Muscle of arm (tissue), 14 donors: ENCODE measurements at places on chromosomes 4 and X. TPM values are rescaled to one million over a fixed set of nuclear protein-coding genes. Genes with fewer than 3 reads are reported as not detected.

DNA sequence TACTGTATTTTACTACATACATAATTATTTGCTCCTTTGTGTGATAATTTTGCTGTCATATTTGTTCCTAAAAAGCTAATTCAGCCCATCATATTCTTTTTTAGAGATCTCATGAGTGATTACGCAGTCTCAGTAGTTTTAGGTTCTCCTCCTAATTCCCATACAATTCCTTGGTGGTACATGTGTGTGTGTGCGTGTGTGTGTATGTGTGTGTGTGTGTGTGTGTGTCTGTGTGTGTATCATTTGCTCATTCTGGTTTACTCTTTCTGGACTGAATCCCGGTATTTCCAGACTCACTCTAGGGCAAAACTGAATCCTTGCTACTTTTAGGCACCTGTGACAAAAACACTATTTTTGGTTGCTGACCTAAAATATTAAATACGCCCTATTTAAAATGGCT lies 34.9 kb downstream of the STK26 start:
- DNase-seq: no peak

Gene EDNRA
- 43.4 TPM for polyA plus RNA-seq

Gene SLC10A4
- polyA plus RNA-seq: 0.60 TPM

DNA sequence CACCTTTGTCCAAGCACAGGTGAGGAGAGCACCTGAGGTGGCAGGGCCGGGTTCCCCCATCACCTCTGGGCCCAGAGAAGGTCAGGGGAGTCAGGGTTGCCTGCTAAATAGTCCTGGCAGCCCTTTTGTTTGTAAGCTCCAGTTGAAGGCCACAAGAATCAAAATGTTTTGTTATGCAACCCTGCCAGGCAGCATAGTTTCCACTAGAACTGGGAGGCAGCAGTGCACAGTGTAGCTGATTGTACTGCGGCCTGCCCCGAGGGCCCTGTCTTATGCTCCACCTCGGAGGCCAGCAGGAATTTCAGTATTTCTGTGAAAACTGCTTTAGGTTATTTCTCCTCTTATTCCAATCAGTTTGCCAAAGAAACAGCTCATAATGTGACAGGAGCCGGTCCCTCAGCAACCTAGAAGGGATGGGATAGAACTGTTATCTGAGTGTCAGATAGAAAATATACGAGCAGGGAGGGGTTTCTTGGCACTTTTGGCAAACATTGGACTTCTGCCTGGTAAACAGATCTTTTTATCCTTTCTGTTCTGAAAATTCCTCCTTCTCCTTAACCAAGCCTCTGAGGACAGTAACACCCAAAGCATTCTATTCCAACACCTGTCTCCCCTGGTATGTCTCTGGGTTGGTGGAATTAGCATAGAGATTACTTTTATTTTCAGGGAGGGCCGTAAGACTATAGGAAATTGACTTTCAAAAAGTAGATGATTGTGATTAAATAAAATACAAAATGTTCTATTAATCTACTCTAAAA lies 93.6 kb downstream of the LNX1 start:
- DNase-seq: peak; percentile 76

DNA sequence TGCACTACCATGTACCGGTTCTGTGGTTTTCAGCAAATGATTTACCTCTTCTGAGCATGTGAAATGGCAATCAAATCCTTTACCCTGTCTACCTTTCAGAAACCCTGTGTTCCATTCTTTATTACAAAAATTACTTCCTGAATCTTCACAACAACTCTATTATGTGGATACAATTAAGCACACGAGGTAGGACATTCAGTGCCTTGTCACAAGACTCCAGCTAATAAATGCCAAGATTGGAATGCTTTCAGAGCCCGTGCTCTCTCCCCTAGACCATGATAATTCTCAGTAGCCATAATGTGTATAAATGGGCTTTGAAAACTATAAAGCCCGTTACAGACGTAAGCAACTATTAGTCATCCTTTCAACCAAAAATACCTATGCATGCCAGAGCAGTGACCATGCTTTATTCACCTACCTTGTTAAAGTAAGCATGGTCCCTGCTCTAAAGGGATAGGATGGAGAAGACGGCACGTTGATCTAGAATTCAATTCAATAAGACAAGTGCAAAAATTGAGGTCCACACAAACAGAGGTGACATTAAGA lies 2.4 kb downstream of the RXFP1 start:
- no peak for DNase-seq

GRCh38 chrX:18938710-18939109 lies 45.2 kb downstream of the PHKA2 start:
- DNase-seq: no peak

DNA sequence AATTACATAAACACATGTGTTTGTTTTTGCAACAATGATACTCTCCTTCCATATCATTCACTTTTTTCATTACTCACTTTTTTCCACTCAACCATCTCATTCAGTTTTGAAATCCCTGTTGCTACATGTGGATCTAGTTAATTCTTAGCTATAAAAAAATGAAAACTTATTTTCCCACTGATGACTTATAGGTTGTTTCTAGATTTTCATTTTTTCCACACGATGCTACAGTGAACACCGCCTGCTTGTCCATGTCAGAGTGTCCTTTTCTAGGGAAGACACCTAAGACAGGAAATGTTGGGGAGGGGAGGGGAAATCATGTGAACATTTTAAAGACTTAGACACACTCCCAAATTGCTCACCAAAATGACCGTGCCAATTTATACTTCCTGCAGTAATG lies 70.2 kb downstream of the SUPT20HL2 start:
- peak; percentile 45 for DNase-seq

GRCh38 chr4:149999485-150000074 lies 78.7 kb upstream of the DCLK2 start:
- DNase-seq: peak; percentile 44

DNA sequence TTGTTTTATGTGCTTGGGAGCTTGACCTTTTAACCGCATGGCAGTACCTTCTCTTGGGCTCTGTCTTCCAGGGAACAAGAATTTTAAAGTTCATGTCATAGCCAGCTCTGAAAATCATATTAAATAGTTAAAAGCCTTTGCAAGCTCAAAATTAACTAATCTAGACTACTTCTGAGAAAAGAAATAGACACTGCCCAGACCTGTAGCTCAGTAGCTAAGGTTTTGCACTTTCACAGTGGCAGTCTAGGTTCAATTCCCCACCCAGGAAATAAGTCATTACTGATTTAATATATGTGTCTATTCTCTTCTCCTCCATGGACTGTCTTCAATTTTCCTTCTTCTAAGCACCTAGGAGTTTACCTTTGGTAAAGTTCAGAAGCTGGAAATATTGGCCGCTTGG lies 27.4 kb downstream of the HSD17B11 start:
- DNase-seq: no peak

- no peak for DNase-seq
Measured at GRCh38 chr4:133759428-133759827, 442.2 kb downstream of the PABPC4L start.

Gene EDA2R
- 7.7 TPM for polyA plus RNA-seq

- DNase-seq: no peak
Measured at GRCh38 chrX:35292522-35292921, 349.9 kb downstream of the FAM47B start.

DNA sequence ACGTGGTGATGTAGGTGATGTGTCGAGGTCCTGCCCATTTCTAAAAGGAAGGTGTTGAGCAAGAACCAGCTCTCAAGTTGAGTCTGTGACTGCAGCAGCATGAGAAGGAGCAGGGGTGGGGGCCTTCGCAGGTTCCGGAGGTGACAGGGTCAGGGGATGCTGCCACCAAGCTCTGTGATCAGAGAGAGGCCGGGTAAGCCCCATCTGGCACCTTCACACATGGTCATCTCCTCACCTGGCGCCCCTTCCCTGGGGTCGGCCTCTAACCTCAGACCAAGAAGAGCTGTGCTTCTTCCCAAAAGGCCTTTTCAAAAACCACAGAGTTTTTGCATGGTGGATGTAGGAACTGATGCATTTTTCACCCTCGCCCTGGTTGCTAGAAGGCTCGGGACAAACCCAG lies 137.6 kb downstream of the CPZ start:
- no peak for DNase-seq

DNA sequence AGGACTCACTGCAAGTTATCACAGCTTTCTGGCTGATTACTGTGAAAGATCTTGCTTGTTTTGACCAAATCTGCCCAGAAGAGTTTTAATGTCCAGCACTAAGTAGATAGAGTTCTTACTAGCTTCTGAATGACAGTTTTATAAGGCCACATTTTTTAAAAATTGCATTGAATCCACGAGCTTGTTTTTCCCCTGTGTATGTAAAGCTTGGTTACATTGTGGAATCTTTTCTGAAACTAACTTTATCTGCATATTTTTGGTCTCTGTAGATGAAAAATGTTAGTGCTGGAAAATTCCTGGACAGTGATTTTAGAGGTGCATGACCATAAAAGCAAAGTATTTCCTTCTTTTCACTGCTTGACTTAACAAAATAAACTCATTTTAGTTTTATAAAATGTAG lies 650.3 kb upstream of the FAM241A start:
- no peak for DNase-seq

DNA sequence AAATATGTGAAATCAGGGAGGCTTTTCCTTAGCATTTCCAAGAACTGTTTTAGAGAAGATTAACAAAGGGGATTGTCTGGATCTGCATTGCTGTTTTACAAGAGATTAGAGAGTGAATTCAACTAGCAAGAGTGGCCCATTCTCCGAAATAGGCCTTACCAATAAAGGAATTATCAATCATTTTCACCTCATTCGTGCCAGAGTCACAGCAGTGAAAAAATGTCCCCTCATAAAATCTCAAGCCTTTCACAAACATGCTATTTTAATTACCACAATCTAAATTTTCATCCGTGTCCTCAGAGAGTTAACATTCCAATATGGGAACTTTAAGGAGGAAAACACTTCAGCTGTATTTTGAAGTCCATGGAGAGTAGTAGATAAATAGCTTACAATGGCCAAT lies 979.6 kb downstream of the RPA4 start:
- DNase-seq: no peak

GRCh38 chr4:41423117-41423516 lies 114.8 kb upstream of the LIMCH1 start:
- no peak for DNase-seq

GRCh38 chrX:101040197-101040596 lies 11.7 kb downstream of the TRMT2B start:
- DNase-seq: no peak

Gene SPIN2A
- polyA plus RNA-seq: 2.8 TPM

DNA sequence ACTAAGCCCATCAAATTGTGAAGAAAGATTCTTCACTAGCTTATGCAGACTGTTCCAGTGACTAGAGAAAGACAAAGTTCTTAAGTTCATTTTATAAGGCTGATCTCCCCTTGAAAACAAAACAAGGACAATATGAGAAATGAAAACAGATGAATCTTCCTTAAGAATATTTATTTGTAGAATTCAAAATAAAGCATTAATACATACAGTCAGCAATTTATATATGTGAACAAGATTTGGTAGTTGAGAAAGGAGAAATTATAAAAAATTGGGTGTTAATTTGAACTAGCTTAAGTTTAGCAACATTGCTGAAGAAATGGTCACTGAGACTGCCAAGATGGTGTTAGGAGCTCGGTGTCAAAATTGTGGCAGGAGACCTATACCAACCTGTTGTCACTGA lies 41.4 kb upstream of the TAPT1 start:
- DNase-seq: no peak

DNA sequence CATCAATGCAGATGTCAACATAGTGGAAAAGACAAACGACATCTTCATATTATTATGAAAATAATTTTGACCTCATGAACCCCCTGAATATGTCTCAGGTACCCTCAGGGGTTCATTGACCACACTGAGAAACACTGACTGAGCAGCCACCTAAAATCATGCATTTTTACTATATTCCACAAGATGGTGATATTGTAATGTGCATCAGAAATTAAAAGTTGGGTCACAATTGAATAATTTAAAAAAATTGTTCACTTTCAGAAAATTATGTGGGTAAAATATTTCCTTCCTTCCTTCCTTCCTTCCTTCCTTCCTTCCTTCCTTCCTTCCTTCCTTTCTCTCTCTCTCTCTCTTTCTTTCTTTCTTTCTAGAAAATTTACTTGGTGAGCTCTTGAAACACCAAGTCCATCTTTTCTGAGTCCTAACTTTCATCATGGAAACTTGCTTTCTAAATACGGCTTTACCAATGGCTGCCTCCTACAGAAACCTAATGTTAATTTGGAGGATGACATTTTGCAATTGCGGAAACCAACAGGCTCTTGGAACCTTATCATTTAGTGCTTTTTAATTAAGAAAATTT lies 103.6 kb downstream of the RTL3 start:
- DNase-seq: peak; percentile 16

Gene RIBC1
- not detected for polyA plus RNA-seq

GRCh38 chr4:24229978-24230377 lies 340.1 kb upstream of the PPARGC1A start:
- no peak for DNase-seq

- DNase-seq: no peak
Measured at GRCh38 chr4:93237521-93237920, 591.0 kb upstream of the ATOH1 start.

GRCh38 chr4:6071959-6072720 lies 53.9 kb upstream of the C4orf50 start:
- DNase-seq: no peak

Gene SLC38A5
- polyA plus RNA-seq: not detected

DNA sequence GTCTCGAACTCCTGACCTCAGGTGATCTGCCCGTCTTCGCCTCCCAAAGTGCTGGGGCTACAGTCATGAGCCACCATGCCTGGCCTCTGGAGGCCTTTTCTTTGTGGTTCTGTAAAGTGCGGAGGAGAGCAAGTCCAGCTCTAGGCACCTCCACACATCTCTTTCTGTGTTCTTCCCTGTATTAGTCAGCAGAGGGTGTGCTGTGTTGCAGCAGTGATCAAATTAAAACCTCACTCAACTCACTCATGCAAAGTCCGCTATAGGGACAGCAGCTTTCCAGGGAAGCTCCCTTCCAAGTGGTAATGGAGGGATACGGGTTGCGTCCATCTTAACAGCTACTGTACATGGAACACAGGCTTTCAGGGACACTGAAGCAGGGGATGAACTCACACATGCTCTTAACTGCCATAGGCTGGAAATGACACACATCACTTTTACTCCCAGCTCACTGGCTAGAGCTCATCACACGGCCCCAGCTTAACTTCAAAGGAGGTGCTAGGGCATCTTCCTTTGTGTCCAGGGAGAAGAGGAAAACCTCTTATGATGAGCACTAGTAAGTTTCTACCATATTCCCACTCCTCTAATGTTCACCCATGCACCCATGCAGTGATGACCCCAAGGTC lies 36.0 kb upstream of the CCNG2 start:
- no peak for DNase-seq

Gene GRK4
- polyA plus RNA-seq: not detected

DNA sequence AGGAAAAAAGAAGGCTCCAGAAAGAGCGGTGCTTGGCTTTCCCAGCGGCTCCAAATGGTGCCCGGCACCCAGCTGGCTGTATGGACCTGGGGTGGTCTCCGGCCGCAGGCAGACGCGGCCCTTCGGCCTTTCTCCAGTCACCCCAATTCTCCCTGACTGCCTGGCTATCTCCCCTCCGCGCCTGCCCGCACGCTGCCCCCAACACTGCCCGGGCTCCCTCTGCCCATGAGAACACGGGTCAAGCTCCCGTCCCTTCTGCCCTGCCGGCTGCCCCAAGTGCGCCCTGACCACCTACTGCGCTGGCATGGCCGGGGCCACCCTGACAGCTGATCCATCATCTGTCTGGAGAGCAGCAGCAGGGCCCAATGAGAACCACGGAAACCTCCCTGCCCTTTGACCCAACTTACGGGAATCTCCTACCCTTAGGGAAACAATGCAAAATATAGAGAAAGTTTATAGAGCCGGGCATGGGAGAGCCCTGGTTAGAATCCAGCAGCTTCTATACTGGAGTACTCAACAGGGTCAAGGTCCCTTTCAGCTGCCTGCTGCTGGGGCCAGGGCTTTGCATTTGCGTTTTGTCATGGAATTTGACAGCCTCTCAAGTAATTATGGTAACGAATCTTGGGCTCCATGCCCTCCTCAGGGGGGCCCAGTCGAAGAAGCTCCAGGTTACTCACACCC lies 1.2 kb upstream of the FAM3A start:
- no peak for DNase-seq
